T-helper 9 cell (primary cell): ENCODE measurements at places on chromosomes 3 and 15.

- DNase-seq, result no peak
Observed at GRCh38 chr3:25090698-25091453, 337.2 kb upstream of the RARB start.

- no peak for DNase-seq
Observed at GRCh38 chr15:38721568-38721945, 156.9 kb upstream of the RASGRP1 start.

DNA sequence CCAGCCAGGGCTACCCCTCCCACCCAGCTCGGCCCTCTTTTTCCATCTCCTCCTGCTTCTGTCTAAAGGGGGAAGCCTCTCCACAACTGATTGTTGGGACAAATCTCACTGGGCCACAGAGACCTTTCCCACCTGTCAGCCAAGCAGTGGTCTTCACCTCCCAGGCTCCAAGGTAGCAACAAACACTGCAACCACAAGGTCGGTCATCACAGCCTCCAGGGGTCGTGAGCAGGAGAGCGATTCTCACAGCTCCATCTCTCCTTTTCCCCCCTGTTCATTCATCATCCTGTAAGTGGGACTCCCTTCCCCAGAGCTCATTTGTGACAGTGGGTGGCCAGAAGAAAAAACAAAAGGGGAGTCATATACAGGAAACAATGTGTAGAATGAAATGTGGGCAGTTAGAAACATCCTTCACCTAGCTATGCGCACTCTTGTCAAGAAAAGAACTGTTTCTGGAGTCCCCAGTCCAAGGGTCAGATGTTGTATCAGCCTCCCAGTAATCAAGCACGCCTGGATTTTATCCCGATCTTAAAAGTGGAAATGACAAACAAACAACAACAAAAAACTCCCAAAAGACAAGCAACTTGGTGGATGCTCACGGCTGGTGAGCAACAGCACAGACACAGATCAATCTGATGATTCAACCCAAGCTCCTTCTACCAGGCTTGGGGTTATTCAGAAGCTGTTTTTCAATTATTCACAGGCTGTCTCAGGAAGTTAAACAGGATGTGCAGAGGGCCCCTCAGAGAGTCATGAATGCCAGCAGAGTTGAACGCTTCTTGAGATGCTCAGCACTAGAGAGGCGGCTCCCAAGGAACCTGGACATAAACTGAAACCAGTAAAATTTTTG is 22.4 kb downstream of the LYZL4 start:
- no peak for DNase-seq

- no peak for DNase-seq
Observed at GRCh38 chr3:116064646-116065045, 380.6 kb downstream of the LSAMP start.

DNA sequence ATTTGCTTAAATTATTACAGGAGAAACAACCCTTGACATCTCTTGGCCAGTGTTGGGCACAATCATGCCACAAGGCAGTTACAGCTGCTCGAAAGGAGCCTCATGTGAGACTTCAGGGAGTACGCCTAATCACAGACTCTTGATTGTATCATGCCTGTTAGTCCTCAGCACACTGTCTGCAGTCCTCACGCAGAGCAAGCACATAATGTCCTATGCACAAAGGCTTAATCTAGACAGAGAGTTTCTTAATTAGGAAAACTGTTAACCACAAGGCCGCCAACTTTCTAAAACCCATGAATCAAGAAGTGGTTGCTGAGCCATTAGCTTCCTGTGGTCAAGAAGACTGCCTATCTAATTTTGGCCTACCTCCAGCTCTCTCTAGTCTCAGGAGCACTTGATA is 172.0 kb downstream of the UNC13C start:
- DNase-seq, result no peak

DNA sequence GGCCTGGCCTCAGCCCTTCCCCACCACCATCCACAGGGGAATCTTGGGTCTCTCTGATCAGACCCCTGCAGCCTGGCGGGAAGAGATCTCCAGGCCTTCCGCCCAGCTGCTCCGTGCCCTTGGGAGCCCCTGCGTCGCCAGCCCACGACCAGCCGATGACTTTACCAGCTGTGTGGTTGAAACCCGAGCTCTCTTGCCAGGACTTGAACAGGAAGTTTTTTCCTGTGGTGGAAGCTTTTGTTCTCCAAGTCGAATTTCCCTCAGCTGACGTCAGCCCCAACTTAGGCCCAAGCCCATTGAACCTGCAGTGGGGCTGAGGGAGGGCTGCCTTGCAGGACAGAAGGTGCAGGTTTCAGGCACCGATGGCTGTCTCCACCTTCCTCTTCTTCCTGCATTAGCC is 51.7 kb upstream of the SMAD3 start:
- DNase-seq, result no peak

DNA sequence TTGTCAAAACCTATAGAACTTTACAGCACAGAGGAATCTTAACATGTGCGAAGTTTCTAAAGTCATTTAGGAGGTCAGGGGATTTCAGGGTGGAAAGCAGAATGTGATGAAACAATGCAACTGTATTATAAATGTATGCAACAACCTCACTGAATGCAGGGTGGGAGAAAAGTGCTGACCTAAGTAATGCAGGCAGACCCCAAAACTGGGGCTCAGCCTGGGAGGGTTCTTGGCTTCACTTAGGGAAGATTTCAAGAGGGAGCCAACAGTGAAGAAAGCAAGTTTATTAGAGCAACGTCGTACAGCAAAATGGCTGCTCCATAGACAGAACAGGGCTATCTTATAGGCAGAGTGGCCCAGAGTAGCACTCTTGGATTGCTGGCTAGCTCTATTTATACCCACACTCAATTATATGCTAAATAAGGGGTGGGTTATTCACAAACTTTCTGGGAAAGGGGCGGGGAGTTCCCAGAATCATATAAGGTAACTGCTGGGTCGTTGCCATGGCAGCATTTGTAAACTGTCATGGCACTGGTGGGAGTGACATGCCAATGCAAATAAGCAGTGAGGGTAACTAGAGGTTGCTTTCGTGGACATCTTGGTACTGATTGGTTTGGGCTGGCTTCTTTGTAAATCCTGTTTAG is 14.2 kb upstream of the CAND2 start:
- DNase-seq, result no peak

DNA sequence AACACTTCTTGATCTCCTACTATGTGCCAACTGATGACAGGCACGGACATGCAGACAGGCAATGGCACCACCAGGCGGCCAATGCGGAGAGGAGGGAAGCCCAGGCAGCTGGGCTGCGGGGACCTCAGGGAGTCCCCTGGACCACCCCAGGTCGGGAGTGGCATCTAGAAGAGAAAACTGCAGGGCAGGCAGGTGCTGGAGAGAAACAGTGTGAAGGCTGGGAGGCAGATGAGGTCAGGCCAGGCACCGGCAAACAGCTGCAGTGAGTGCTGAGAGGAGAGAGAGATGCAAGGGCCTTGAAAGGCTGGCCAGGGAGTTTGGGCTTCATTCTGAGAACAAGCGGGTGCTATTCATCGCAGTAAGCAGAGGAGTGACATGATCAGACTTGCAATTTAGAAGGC is 29.1 kb downstream of the SLC6A1 start:
- no peak for DNase-seq

- DNase-seq, result no peak
Observed at GRCh38 chr15:45186771-45187577, 792 bp downstream of the SHF start.

- no peak for DNase-seq
Observed at GRCh38 chr15:60464836-60465630, 13.9 kb downstream of the ICE2 start.
